ENCODE measurements at places on chromosomes 5 and 9.

GRCh38 chr5:132815454-132815853 is 2.4 kb downstream of the SOWAHA start:
- DNase-seq = peak; percentile 37

GRCh38 chr5:38290028-38290653 is 31.8 kb downstream of the EGFLAM start:
- DNase-seq = no peak

GRCh38 chr9:37010180-37010579 is 23.9 kb downstream of the PAX5 start:
- DNase-seq = no peak

DNA sequence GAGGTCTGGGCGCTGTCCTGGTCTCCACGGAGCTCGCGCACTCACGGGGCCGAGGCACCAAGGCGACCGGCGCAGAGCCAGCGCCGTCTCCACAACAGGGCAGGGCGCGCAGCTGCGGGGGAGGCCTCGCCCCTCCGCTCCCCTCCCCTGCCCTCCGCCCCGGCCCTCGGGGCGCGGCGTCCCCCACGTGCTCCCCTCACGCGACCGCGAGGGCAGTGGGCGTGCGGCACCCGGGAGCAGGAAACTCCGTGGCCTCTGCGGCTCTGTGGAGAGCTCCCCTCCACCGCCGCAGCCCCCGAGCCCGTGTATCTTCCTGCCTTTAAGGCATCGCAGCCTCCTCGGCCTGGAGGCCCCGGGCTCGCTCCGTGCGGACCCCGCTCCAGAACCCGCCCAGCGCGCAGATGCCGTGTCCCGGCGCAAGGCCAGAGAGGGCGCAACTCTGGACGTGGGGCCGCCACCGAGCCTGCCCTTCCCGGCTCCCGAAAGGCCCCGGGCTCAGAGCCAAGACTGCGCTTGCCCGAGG is 708 bp upstream of the TUBB4B start:
- DNase-seq = peak; percentile 60

DNA sequence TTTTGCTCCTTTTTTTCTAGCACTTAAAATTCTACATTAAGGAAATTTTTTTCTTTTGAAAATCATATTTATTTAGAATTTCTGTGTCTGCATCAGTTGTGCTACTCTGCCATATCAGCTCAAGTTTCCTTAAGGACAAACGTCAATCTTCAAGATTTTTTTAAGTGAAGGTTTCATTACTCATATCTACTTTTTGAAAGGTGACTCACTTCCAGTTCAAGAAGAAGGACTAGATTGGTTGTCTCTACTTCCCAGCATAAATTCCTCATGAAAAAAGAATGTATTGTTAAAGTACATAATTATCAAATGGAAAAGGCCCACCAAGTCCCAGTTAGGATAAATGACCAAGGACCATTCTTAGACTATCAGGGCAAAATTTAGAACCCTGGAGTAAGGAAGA is 626.5 kb downstream of the DMRTA1 start:
- DNase-seq = no peak

GRCh38 chr9:137380606-137381005 is 42.4 kb downstream of the EXD3 start:
- no peak for DNase-seq

DNA sequence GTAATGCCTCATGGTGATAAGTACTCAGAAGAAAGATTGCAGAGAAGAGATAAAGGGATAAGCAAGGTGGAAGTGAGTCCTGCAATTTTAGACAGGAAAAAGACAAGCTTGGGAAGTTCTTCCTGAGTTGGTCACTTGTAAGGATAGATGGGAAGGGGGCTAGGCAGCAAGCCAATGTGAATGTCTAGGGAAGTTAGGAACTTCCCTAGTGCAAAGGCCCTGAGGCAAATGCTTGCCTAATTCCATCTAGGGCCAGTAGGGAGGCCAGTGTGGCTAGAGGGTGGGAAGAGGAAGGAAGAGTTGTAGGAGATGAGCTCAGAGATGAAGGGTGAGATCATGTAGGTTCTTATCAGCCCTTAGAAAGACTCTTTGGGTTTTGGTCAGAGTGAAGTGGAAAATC is 206.6 kb downstream of the MAT2B start:
- DNase-seq = no peak

DNA sequence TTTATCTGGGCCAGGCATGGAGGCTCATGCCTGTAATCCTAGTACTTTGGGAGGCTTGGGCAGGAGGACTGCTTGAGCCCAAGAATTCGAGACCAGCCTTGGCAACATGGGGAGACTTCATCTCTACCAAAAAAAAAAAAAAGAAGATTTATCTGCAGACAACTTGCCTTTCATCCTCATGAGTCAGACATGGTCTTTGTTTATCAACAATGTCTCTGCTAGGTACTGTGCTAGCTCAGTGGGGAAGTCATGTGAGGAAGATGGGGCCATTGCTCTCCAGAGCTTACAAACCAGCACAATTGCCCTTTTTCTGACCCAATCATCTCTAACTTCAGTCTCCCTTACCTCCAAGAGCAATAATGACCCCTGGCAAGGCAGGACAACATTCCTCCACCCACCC is 1.6 kb downstream of the URM1 start:
- no peak for DNase-seq

- no peak for DNase-seq
Observed at GRCh38 chr5:170571875-170572852, 68.3 kb downstream of the KCNIP1 start.

GRCh38 chr5:151685749-151686673 is 704 bp downstream of the SPARC start:
- no peak for DNase-seq

DNA sequence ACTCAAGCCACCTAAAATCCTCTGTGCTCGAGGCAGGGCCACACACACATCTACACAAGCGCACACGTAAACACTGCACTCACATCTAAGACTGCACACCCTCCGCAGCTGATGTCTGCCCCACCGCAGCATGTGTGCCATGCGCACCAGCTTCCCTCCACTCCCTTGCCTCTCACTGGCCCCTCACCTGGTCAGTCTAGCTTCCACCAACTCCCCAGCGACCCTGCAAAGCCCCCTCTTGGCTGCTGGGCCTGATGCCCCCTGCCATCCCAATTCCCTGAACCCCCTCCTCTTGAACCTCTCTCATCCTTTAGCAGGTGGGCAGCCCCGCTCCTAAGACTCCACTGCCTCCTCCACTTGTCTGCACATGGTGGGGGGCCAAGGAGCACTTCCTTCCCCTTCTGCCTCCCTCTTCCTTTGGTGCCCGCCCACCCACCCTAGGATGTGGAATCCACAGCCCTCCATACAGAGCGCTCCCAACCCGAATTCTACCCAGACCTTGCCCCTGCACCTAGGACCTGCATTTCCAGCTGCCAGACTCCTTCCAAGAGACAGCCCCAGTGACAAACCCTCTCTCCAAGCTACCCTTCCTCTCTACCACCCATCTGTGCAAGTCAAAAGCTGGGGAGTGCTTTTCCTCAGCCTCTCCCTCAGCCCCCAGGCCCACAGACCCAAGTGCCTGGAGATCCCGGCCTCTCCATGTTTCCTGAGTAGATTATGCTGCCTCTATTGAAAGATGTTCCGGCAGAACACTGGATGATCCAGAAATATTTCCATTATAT is 23.9 kb downstream of the ADAMTS2 start:
- no peak for DNase-seq

- DNase-seq = no peak
Observed at GRCh38 chr5:123088031-123088805, 823 bp upstream of the PRDM6 start.

- DNase-seq = peak; percentile 41
Observed at GRCh38 chr9:38339496-38339895, 53.0 kb upstream of the ALDH1B1 start.

DNA sequence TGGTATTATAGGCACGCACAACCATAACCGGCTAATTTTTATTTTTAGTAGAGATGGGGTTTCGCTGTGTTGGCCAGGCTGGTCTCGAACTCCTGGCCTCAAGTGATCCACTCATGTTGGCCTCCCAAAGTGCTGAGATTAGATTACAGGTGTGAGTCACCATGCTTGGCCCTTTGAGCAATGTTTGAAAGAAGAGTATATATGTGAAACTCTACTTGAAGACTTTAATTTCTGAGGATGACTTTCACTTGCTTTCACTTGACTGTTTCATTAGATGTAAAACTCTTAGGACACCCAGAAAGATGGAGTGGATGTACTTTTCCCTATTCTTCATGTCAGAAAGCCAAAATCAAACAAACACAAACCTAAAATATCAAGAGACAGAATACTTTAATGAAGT is 43.8 kb upstream of the GAS1 start:
- DNase-seq = no peak

Data from fibroblast of skin of right quadriceps (primary cell).